ENCODE measurements at places on chromosomes 5 and 9. TPM values are rescaled to one million over a fixed set of nuclear protein-coding genes. Genes with fewer than 3 reads are reported as not detected.

Gene NR6A1
- 0.40 TPM for total RNA-seq

Gene GPBP1
- total RNA-seq = 73.3 TPM

Gene SLCO4C1
- 0.12 TPM for total RNA-seq

Gene HCN1
- 0.19 TPM for total RNA-seq

Gene IL5
- not detected for total RNA-seq

Measured in gastroesophageal sphincter (tissue), 4 donors.